A673 (cell line): ENCODE measurements at places on chromosomes 3 and 15.

DNA sequence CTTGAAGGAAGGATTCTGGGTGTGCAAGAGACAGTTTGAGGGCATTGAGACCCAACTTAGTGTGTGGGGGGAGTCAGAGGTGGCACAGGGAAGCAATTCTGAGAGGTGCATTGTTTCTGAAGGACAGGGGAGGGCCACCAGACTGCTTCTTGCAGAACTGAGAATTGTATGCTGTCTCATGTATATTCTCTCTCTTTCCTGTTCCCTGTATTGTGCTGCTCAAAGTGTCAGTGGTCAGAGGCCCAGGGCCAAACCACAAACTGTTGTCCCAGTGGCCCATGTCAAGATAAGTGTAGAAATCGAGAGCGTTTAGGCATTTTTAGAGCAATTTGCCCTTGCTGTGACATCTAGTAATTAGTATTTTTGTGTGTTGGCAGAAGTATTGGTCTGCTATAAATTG, 567.1 kb downstream of the EDEM1 start:
- no peak for DNase-seq

DNA sequence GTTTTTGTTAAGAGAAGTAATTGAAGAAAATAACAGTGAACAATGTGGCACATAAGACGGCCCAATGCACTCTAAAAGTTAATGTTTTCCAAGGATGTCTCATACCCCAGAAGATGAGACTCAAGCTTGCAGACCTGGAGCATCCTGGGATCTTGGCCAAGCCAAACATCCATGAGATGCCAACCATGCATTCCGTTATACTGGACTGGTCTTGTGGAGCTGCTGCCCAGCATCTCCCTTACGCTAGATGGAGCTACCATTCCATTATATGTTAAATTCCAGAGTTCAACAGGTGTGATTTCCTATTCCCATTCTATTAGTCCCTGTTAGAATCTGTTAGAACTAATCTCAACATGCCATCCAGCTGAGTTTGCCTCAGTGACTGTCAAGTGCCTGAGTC, 181.8 kb downstream of the PDCD6IP start:
- peak; percentile 74 for DNase-seq

GRCh38 chr15:70345251-70346019, 247.7 kb upstream of the TLE3 start:
- DNase-seq, result no peak

- peak; percentile 2 for DNase-seq
Observed at GRCh38 chr3:126858887-126859286, 124.0 kb upstream of the PLXNA1 start.

DNA sequence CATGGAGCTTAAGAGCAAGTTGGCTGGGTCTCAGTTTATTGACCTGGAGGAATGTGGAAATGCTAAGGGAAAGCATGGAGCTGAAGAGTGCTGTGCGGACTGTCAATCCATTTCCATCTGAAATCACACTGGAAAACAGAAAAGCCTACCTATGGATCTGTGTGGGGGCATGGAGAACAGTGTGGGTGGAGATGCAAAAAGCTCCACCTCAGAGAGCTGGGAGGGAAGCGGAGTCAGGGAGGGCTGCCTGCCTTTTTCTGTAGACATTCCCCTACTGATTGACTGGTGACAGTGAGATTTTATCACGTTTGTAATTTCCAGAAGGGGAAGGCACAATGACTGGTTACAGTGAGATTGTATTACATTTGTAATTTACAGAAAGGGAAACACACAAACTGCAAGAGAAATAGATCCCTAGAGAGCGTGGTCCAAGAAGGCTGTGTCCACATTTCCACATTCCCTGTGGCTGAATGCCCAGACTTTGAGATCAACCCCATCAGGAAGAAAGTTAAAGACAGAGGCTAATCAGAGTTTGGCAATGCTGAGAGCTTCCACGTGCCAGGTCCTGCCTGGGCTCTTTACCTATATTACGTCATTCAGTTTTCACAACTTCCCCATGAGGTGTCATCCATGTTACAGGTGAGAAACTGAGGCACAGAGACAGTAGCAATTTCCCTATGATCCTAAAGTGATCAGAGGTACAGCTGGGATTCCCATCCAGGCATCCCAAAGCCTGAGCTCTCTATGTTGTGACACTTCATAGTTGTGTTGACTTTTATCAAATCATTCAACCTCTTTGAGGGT, 67.7 kb upstream of the NSMCE3 start:
- DNase-seq, result no peak

GRCh38 chr3:58746758-58747157, 80.2 kb upstream of the FAM3D start:
- DNase-seq, result no peak

GRCh38 chr15:90956274-90957030, 1.8 kb downstream of the RCCD1 start:
- peak; percentile 89 for DNase-seq

DNA sequence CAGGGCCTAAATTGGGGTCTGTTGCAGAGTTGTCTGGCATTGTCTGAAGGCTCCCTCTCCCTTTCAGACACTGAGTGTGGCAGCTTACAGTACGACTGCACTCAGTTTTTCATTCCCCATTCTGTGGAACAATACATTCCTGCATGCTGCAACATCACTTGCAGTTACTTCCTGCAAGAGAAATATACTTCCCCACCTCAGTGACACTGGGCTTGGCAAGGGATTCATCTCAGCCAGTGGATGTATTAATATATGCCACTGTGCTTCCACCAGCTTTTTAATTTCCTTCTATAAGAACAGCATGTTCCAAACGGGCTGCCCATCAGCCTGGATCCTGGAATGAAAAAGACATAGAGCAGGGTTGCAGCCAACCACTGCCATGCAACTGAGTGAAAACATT, 23.1 kb downstream of the B3GALNT1 start:
- DNase-seq, result no peak

DNA sequence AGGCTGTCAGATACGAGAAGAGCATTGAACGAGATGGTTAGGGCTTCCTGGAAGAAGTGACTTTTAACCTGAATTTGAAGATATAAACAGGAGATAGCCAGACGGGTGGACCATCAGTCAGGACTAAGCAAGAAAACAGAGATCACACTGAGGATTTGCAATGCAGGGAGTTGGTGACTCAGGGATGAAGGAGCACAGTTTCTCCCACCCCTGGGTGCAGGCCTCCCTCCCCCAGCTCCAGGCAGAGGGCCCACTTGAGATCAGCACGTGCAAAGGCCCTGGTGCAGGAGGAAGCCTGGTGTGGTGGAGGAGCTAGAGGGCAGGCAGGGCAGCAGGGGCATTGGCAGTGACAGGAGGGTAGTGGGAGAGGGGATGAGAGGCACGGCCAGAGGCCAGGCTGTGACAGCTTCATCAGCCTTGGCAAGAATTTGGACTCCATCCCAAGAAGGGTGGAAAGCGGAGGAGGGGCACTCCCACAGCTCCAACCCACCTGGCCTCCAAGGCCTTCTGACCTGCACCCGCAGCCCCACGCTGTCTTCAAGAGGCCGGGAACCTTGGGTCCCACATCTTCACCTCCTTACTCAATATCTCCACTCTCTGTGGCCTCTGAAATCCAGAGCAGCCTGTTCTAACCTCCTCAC, 8.7 kb upstream of the PCSK6 start:
- no peak for DNase-seq

DNA sequence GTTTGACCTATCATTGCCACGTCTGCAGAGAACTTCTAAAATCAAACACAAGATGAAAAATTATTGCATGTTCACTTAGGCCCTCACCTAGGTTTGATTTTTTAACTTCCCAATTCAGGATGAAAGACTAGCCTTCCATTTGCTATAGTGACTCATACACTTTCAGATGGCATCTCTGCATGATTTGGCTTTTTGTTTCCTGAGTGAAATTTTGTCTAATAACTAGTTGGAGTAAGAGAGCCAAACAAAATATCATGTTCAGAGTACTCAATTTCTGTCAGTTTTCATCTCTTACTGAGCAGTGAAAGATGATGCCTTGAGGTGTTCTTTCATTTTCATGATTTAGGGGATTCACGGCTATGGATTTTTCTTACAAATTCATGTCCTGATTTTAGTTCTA, 122.9 kb downstream of the NSUN3 start:
- no peak for DNase-seq

- DNase-seq, result no peak
Observed at GRCh38 chr3:50162034-50162883, 7.1 kb downstream of the SEMA3F start.

DNA sequence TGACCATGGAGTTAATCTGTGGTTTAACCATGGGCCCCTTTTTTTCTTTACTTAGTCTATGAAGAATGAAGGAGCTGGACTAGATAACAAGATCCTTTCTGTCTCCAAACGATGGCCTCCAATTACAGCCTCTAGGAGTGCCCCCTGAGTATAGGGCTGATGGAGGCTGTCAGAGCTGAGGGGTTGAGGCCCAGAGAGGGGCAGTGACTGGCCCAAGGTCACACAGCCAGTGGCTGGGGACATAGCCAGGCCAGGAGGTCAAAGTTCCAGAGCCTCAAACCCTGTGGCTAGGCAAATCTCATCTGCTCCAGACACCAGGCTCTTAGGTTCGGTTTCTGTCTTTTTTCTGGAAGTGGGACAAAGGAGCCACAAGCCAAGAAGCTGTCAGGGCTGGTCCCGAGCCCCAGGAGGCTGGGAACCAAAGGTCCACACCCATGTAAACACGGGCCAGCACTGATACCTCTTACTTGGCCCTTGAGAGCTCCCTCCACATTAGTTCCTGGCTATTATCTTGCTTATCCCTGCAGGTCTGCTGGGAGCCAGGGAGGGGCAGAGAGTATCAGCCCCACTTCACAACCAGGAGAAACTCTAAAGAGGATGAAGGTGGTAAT, 10.3 kb downstream of the RHOV start:
- DNase-seq, result no peak

DNA sequence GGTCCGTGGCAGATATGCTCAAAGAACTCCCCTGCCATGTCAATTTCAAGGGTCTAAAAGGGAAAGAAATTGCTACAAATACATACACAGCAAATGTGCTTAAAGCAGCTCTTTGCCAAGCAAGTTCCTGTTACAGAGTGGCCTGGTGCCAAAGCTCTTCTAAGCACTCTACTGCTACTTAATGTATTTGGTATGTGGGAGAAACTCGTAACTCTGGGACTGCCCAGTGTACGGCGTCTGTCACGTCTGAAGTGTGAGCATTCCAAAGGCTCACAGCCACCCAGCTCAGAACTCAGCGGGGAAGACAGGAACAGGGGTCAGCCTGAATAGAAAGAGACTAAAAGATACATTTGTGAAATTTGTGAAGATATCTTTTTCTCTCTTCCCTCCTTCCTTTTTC, 54.6 kb downstream of the RBMS3 start:
- DNase-seq, result peak; percentile 99

GRCh38 chr15:66483131-66483566, 14.4 kb downstream of the SNAPC5 start:
- no peak for DNase-seq

GRCh38 chr3:110743202-110743601, 328.4 kb upstream of the NECTIN3 start:
- DNase-seq, result no peak

GRCh38 chr3:161781381-161781780, 284.8 kb downstream of the OTOL1 start:
- DNase-seq, result no peak

DNA sequence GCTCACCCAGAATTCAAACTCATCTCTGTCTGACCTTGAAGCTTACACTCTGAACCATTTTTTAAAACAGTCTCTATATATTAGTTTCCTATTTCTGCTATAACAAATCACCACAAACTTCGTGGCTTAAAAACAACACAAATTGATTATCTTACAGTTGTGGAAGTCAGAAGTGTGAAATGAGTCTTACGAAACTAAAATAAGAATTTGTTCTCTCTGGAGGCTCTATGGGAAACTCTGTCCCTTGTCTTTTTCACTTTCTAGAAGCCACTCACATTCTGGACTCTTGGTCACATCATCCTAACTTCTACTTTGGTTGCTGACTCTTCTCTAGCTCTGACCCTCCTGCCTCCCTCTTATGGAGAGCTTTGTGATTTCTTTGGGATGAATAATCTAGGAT, 429.3 kb upstream of the THBS1 start:
- no peak for DNase-seq

DNA sequence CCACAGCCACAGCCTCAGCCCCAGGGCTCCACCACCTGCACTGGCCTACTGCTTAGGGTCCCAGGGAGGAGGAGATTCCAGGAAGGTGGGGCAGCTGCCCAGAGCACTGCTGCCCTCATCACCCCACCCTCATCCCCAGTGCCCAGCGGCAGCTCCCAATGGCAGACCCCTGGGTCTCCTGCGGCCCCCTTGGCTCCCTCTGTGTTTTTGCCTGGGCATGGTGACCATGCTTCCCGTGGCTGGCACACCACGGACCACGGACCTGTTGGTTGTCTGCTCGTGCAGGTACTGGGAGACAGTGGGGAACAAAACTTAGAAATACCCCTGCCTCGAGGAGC, 2.7 kb downstream of the CHST13 start:
- DNase-seq, result no peak

DNA sequence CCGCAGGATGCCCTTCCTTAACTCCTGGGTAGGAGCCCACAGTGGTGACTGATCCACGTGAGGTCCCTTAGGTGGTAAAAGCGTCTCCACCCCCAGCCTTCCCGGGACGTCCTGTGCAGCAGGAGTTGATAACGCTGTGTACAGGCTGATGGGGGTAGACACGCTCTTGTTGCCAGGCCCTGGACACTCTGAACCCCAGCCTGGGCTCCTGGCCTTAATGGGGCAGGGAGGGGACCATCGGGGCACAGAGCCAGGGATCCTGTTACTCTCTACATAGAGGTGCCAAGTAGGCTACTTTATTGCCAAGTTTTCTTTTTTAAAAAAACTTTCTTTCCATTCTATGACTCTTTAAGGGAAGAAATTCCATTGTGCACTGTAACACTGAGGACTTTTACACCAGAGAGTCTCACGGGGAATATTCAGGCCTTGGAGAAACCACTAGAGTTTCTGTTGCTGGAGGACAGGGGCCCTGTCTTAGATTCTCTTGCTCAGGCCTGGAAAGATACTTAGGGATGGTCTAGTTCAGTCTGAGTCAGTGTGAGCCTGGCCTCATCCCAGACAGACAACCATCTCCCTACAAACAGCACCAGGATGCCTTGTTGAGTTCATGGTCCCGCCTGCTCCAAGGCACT, 104.3 kb upstream of the RNU6-1 start:
- no peak for DNase-seq

GRCh38 chr15:70627322-70627721, 136.0 kb downstream of the UACA start:
- no peak for DNase-seq

GRCh38 chr3:43688245-43688650, 2.5 kb upstream of the ABHD5 start:
- DNase-seq, result no peak

DNA sequence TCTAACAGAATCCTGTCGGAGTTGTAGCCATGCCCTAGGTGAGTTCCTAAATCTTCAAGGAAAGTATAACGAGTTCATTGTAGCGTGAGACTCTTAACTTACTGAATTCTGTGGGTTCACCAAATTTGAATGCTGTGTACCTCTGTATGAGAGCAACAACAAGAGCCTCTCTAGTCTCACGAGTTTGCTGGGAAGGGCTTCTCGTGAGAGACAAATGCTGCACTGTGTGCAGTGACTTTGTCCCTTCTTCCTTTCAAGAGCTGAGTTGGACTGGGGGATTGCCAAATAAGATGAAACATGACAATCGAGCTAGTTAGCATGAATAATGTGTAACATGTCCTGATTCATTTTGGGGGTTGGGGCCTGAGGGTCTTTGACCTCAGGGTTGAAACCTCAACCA, 32.2 kb downstream of the KAT2B start:
- DNase-seq, result no peak

- peak; percentile 15 for DNase-seq
Observed at GRCh38 chr3:47133641-47134040, 30.3 kb downstream of the SETD2 start.
